ENCODE measurements at places on chromosomes 7 and 10.

- no peak for DNase-seq
These were observed 18.2 kb downstream of the COL17A1 start for GRCh38 chr10:104067525-104067924.

GRCh38 chr7:104791080-104791479 is 222.9 kb upstream of the KMT2E start:
- no peak for DNase-seq

GRCh38 chr10:125521721-125522680 is 161.0 kb downstream of the TEX36 start:
- DNase-seq = no peak

DNA sequence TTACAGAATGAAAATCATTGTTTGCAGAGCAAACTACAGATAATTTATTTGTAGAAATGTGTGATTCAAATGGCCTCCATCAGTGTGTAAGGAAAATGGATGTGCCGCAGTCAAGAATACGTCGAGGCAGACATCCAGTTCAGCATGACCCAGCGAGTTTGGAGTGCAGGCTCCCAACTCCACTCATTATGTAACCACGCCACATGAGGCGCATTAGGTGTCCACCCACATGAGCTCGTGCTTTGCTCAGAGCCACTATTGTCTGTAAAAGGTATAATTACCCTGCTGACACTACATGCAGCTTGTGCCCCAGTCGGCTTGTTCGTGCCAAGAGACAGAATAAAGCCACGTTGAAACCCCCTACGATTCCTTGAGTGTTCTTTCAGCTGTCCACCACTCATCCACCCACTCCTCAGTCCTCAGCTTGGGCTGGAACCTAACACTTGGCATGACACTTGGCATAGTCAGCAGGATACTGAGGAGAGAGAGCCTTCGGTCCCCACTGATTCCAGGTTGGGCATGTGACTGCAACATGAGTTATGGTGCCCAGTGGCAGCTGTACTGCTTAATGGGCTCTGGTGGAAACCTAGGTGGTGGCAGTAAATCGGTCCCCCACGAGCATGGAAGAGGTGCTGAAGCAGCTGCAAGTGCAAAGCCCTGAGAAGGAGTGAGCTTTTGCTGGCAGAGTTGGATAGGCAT is 102.7 kb downstream of the BICC1 start:
- no peak for DNase-seq

- DNase-seq = peak; percentile 54
These were observed 7.2 kb upstream of the BHLHA15 start for GRCh38 chr7:98203964-98204605.

Data from activated CD8-positive, alpha-beta memory T cell treated with anti-CD3 and anti-CD28 coated beads for 24 hours (primary cell).